ENCODE measurements at places on chromosomes 3 and 15. TPM values are rescaled to one million over a fixed set of nuclear protein-coding genes. Genes with fewer than 3 reads are reported as not detected.

DNA sequence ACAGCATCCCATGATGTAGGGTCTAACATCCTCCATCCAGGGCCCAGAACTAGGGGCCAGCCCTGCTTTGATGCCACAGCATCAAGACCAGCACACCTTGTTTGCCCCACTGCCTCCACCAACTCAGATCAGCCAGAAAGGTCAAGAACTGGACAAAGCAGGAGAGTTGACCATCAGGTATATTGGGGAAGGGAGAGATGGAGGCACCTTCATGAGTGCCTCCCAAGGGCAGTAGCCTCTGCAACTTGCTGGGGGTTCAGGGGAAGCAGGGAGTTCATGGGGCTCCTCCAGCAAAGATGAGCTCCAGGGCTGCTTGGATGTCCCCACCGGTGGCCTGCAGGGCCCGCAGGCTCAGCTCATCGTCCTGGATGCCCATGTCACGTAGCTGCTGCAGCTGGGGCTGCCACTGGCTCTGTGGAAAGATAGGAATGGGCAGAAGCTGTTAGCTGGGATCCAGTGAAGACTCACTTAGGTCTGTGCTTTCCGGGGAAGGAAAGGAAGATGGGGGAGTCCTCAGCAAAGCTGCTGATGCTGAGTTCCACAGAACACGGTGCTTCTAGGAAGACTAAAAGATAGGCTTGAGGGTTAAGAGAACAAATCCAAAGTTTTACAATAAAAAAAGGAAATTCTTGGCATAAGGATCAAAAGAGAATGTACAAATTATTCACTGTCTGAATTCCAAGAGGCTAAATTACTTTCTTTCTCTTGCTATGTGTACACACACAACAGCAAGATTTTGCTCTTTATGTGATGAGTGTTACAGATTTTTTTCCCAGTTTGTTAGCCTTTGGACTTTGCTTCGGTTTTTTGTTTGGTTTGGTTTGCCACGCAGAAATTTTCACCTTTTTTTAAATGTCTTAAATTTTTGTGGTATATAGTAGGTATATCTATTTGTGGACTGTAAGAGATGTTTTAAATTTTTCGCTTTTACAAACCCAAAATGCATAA lies 12.3 kb upstream of the SEMA7A start:
- no peak for DNase-seq

- DNase-seq: no peak
These were observed 950.1 kb downstream of the TBL1XR1 start for GRCh38 chr3:176247191-176247590.

DNA sequence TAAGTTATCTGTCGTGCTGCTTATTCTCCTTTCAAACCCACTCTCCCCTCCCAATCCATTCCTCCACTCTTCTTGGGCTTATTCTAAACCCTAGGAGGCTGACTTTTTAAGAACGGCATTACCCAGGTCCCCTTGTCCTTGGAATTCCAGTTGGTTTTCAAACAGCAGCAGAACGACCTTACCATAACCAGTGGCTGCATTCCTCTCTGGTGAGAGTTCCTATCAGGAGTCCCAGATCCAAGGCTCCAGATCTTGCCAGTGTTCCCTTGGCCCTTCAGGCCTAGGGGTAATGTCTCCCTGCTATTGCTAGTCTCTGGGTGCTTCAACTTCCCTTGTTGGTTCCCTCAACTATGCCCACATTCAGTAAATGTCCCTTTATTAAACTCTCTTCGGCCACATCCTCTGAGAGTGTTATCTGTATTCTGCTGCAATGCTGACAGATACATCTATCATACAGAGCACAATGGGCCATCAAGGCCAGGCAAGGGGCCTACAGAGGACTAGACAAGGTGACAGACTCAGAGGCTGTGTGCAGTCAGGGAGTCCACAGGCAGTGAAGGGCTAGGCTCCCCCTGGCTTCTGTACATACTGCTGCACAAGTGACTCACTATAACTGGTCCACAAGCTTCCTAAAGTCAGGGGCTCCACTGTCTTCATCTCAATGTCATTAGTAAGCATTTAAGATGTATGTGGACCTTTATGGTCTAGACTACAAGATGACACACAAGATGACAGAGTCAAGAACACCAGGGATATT lies 10.1 kb downstream of the LYSMD2 start:
- DNase-seq: no peak

GRCh38 chr15:75095594-75095993 lies 72.2 kb downstream of the PPCDC start:
- DNase-seq: no peak

DNA sequence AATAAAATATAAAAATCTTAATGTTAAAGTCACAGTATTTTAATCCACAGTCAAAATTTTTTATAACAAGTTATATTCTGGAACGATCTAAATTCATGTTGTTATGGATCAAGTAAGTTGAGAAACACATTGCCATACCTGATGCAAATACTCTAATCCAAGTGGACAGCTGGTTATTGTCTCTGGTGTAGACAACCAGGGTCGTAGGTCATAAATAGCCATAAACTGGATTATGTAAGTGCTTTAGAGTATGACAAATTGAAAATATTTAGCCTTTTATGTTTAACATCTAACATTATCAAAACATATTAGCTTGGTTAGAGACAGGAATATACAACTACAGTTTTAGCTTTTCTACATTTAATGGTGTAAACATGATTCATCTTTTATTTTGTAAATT lies 53.0 kb downstream of the PLSCR2 start:
- no peak for DNase-seq

DNA sequence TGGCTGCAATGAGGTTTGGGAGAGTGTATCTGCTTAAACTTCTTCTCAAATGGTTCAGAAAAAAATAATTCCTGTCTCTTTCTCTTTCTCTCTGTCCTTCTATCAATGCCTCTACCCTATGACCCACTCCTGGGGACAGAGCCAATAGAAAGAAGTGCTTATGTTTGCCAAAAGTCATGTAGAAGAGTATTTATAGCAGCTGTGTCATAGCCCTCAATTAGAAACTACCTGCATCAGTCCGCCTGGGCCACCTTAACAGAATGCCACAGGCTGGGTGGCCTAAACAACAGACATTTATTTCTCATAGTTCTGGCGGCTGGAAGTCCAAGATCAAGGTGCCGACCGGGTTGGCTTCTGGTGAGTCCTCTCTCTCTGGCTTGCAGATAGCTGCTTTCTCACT lies 92.5 kb downstream of the HMG20A start:
- no peak for DNase-seq

DNA sequence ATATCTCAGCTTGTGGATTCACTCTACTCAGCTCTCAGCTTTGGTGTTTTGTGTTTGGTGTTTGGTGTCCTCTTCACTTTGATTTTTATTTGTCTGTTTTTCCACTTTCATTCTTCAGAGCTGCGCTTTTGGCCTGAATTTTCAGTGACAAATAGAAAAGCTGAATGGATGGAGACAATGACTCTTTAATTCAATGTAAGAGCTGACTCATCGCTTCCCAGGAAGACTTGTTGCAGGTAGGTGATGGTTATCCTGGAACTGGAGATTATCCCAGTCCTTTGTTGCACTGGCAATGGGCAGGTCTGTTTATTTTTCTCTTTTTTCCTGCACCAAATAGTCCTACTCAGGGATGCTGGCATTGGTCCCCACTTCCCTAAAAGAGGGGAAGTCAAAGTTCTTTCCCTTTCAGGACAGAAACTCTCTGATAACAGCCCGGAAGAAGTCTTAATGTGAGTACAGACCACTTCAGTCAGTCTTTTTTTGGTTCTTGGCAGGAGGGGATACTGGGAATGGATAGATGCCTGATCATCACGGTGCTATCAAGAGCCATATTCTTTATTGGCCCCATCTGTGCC lies 12.4 kb upstream of the AEN start:
- no peak for DNase-seq

DNA sequence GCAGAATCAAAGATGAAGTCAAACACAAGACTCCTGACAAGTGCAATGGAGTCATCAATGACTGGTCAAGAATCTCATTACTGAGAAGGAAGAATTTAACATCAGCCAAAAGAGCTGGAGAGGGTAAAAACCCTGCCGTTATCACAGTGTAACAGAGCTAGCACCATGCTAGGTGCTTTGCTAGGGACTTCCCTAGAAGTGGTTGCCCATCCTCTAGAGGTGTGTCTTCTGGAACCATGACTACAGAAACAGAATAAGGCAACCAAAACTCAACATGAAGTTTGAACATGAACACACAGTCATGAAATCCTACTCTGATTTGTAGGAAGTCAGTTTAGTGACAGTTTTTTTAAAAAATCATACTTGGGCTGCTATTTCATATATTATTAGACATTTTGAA lies 9.5 kb downstream of the ACAD11 start:
- no peak for DNase-seq

GRCh38 chr15:57172925-57173324 lies 203.4 kb upstream of the CGNL1 start:
- DNase-seq: no peak

- no peak for DNase-seq
These were observed 17.5 kb upstream of the FNDC3B start for GRCh38 chr3:172021859-172022258.

DNA sequence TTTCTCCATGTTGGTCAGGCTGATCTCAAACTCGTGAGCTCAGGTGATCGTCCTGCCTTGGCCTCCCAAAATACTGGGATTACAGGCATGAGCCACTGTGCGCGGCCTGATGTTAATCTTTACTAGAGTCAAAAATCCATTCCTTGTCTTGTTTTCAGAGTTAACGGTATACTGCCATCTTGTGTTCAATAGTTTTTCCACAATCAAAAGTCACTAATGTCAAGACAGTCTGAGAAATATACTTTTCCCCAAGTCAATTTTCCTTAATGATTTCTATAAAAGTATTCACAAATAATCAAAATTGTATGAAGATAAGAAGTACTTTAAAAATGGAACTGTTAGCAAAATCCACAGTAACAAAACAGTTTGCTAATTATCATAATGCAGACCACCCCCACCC lies 8.5 kb downstream of the CRBN start:
- DNase-seq: no peak

DNA sequence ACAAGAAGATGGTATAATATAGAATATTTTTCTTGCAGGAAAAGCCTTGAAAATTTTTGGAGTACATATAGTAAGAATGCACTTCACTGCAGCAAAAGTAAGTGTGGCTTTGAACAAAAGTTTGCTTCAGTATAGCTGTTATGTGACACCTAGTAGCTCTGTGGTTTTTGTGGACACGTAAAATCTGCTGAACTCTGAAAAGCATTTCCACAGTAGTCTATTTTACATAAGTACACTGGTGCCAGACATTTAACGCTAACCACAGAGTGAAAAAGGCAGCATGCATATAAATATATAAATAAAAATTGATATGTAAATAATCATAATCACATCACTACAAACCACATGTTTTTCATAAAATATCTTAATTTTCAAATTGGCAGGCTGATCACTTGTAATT lies 39.8 kb downstream of the CGGBP1 start:
- no peak for DNase-seq

DNA sequence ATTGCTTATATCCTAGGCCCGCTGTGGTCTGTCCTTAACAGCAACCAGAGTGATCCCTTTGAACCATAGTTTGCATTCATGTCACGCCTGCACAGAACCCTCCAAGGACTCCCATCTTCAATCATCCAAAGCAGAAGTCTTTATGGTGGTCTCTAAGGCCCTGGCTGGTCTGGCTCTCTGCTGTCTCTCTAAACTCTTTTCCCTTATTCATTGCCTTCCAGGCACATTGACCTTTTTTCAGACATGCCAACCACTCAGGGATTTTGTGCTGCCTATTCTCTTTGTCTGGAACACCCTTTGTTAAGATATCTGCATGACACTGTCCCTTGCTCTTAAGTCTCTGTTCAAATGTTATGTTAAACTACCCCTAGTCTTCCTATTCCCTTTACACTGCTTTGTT lies 21.9 kb upstream of the ZBTB47 start:
- no peak for DNase-seq

DNA sequence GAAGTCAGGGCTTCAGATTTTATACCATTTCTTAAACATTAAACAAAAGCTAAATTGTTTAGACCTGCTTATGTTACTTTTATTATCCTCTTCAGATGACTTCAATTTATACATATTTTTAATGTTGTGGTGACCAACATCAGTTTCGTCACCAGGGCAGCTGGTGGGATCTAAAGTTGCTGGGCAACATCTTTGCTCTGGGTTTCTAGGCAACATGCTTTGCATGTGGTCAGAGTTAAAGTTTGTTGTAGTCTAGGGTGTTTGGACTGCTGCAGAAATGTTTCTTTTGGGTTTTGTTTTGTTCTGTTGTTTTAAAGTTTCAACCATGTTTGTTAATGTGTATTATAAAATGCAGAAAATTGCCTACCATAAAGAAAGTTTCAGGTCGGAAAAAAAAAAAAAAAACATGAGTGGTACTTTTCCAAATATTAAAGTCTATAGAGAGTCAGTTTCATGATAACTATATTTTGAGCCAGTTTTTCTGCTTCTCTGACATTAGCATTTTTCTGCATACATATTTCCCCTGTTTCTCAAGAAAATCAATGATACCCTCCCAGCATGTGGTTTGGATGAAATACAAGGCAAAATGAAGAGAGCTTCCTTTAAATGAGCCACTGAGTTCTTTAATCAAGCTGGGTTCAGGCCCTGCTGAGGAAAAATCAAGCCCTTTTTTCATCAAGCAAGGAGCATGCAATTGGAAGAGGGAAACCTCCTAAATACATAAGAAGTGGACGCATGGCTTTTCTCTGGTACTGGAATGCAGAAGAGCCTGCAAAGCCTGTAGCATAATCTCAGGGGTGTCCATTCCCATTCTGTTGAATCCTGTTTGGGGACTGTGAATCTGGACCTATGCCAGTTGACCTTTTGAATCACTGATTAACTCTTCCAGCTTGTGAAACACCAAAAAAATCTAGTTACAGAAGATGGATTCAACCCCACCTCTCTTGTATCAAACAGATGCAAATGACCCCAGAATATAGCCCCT lies 35.0 kb upstream of the VGLL3 start:
- no peak for DNase-seq

The HRG gene
- total RNA-seq: 0.11 TPM

The AQP9 gene
- total RNA-seq: not detected

The PLA2G4F gene
- total RNA-seq: 0.16 TPM

The BTLA gene
- total RNA-seq: 0.37 TPM

The CSPG4 gene
- total RNA-seq: 3.6 TPM

The LPCAT4 gene
- total RNA-seq: 70.6 TPM

All from WTC11 (cell line).